ENCODE measurements at places on chromosomes 7 and 10.

DNA sequence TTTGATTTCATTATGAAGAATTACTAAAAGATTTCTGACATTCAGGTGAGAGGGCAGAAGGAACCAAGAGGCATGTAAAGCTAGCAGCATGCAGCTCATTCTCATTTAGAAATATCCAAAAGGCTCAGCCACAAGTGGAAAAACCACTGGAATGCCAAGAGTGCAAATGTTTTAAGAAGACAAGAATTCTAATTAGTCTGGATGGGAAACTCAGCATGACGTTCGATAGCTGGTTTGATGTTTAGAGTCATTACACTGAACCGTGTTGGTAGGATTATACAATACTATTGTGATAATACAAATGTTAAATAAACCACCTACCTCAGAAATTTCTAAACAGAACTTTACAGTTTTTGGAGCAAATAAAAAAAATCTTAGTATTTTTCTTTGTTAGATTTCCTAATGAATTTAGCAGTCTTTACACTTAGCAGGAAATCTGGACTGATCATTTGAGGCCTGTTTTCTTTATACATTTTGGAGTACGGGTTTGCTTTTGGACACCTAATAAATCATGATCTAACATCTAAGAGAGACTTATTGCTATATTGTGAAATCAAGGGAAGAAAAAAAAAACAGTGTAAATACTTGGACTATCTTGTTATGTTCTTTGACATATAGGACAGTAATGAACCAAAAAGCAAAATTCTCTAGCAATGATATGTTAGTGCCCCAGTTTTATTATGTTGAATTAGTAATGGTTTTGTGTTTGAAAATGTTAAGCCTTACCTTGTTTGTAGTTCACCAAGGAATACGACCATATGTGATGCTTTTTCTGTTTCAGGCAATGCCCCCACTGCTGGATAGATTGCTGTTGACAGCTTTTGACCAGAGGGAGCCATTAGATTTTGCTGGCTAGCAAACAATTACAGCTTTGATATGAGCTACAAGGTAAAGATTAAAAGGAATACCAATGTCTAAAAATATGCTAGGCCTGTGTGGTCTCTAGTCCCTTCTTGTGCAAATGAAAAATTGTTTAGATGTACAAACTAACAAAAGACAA lies 354.1 kb upstream of the SEMA3A start:
- ATAC-seq: no peak

DNA sequence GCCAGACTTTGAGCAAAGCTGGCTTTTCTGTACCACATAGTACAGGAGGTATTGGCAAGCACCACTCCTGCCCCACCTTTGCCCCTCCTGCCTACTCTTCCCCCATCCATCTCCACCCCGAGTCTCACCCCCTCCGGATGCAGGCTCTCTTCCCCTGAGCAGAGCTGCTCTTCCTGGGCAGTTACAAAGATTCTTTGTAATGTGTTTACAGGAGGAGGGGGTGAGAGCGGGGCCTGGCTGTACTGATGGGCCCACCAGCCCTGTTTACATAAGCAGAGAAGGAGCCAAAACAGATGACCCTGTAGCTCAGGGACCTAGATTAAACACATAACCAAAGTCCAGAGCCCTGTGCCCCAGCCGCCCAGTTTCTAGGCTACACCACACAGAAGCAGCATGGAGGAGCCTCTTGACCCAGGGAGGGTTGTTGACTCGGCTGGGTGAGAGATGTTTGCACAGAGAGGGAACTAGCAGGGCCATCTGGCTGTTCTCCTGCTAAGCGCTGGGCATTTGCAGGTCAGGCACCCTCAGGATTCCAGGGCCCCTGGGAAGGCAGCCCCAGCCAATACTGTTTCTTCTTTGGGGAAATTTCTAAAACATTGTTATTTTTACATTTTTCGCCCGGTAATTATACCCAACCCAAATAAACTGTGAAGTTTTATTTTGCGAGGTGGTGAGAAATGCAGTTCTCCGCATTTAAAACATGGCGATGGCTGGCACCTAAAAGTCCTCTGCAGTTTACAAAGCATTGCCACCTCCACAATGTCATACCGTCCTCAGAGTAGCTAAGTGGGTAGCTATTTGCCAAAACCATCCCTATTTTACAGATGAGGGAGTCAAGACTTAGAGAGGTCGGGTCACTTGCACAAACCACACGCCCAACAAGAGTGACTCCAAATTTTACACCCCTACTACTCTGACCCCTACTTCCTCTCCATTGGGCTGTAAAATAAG lies 11.4 kb upstream of the ZKSCAN1 start:
- ATAC-seq: no peak

GRCh38 chr7:107902381-107902780 lies 11.4 kb downstream of the DLD start:
- ATAC-seq: no peak

DNA sequence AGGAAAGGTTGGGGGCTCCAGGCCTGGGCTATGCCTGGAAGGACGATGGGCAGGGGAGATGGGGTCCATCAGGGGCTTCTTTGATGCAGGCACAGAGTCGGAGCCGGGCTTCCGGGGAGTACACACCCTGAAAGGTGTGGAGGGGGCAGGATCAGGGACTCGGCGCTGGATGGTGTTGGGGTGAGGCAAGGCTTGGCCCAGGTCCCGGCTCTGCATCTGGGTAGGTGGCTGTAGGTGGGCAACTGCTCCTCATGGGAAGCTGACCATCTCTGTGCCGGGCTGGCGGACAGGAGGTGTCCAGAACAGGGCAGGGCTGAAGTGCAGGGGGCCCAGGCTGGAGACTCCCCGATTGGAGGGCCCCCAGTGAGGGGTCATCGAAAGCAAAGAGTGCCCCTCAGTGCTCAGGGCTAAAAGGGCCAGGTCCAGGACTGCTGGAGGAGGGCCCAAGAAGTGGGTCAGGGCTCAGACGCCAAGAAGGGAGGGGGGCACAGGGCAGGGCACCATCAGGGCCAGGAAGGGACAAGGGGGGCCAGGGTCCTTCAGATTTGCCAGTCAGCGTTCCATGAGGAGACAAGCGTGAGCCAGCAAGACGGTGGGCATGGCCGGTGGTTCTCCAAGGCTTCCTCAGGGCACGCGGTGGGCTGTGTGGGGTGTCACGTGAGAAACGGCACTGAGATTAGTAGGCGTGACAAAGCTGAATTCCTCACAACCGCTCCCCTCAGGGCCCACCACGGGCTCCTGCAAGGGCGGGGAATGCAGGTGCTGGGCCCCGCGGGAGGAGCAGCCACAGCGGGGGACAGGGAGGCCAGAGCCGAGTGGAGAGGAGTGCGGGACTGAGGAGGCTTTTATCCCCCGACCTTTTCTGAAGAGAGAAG lies 97.0 kb downstream of the BMS1 start:
- ATAC-seq: no peak

DNA sequence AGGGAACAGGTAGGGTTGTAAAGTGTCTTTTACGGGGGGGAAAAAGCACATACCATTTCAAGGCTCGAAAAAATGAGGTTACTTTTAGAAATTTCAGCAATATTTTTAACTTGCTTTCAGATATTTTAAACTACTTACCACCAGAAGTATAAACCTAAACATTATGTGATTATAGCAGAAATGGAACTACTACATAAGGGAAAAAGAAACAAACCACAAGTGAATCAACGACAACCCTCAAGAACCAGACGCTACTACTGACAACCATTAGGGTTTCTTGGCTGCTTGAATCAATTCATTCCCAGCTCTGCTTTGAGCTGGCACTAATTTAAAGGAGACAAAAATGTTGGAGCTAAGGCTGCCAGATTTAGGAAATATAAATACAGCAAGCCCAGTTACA lies 80.1 kb downstream of the ZFAND4 start:
- ATAC-seq: no peak

GRCh38 chr7:1946025-1946772 lies 276.1 kb downstream of the ELFN1 start:
- ATAC-seq: no peak

DNA sequence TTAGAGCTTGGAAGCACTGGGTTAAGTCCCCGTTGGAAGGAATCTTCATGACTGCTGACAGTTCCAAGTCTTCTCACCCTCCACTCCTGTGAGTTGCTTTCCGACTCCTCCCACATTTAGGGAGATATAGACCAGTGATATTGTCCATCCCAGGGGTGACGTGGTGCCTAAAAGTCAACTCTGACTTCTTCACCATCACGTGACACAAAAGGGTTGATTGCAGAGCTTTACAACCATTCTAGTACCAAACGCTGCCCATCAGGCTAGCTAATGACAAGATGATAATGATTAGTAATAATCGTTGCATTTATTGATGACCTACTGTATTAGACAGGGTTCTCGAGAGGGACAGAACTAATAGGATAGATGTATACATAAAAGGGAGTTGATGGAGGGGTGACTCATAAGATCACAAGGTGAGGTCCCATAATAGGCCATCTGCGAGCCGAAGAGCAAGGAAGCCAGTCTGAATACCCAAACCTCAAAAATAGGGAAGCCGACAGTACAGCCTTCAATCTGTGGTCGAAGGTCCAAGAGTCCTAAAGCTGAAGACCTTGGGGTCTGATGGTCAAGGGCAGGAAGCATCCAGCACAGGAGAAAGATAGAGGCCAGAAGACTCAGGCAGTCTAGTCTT lies 85.3 kb upstream of the CARD11 start:
- ATAC-seq: no peak

DNA sequence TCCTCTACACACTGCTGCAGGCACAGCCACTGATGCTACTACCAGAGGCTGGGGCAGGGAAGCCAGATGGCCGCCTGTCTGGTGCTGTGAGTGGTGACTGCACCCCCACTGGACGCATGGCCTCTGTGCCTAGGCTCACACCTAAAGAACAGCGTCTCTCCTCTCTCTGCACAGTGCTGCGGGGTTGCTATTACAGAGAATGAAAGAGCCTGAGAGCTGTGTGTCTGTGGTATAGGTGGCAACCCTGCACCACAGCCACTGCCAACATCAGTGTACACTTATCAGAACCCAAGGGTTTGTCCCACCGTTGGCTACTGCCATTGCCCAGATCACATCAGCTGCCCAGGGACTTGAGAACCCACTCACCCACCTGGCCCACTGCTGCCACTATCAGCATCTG lies 4.1 kb upstream of the IFIT2 start:
- ATAC-seq: no peak
